ENCODE measurements at places on chromosomes 5 and 9. TPM values are rescaled to one million over a fixed set of nuclear protein-coding genes. Genes with fewer than 3 reads are reported as not detected.

HAUS6 gene
- polyA plus RNA-seq: 8.8 TPM

DNA sequence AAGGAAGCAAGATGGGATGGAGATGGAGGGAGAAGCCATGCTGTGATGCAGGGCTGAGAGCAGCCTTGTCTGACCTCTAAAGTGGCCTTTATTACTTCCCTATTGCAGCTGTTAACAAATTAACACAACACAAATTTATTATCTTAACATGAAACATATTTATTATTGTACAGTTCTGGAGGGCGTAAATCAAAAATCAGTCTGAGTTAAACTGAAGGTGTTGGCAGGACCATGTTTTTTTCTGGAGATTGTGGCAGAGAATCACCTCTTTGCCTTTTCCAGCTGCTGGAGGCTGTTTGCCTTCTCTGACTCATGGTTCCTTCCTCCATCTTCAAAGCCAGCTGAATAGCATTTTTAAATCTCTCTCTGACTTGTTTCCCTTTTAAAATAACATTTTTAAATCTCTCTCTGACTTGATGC lies 7.2 kb upstream of the MCC start:
- no peak for DNase-seq

DNA sequence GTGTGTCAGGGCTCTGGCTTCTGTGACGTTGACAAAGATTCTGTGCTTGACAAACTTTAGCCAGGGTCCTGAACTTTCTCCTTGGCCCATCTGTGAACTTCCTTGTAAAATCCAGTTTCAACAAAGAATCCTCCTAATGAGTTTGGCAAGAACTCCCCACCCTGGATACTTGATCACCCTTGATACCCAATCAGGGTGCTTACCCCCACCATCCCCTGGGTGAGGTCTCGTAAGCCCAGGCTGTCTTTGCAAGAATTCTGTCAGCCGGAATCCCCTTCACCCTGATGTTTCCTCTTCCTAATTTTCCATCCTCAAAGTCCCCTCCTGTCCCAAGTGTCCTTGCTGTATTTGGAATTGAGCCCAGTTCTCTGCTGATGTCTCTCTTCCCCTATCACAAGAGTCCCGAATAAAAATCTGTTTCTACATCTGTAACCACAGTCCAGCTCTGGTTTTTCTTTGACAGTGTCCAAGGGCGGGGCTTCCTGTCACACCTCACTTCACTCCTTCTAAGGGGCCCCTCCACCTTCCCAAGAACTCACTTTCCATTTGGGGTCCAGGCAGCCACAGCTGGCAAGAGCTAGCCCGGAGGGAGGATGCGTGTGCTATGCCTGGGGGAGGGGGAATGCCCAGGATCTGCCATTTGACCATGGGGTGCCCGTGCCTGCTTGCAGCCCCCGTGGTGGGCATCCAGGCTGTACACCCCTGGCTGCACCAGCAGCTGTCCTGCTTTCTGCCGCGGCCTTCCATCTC lies 2.7 kb upstream of the CARD19 start:
- no peak for DNase-seq

ADAMTSL1 gene
- 10.6 TPM for polyA plus RNA-seq

DNA sequence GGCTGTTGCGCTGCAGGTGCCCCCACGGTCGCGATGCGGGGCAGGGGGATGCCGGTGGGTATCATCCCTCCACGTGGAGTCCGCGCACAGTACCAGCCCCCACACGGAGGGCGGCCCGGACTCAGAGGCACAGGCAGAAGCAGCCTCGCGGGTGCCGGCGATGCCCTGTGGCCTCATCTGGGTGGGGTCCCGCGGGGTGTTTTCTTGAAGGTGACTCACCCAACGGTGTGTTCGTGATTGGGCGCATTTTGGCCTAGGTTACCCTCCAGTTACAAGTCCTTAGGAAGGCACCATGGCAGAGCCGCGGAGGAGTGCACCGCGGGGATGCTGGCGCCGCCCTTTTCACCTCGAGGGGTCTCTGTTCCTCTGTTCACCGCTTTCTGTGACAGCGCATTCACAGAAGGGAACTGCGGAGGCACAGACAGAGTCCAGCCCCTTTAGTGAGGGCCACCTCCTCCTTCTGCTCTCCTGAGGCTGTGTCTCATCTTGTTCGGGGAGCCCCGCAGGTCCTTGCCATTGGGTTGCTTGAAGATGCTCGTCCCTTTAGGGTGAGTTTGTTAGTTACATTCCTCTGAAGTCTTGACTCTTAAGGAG lies 21.6 kb upstream of the EXOC3 start:
- DNase-seq: no peak

DNA sequence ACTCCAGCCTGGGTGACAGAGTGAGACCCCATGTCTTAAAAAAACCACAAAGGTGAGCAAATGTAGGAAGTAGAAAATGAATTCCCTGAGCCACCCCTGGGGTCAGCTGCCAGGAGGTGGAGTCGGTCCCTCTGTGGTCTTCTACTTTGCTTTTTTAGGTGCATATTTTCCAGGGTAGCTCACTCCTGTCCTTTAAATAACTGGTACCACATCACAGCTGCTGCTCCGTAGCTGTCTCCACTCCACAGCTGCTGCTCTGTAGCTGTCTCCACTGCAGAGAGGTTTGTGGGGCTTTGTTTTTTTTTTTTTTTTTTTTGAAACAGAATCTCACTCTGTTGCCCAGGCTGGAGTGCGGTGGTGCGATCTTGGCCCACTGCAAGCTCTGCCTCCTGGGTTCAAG lies 8.9 kb downstream of the WDR5 start:
- DNase-seq: no peak

Data from forelimb muscle (tissue), 1 donor.